ENCODE measurements at places on chromosomes 12 and 14. TPM values are rescaled to one million over a fixed set of nuclear protein-coding genes. Genes with fewer than 3 reads are reported as not detected.

DNA sequence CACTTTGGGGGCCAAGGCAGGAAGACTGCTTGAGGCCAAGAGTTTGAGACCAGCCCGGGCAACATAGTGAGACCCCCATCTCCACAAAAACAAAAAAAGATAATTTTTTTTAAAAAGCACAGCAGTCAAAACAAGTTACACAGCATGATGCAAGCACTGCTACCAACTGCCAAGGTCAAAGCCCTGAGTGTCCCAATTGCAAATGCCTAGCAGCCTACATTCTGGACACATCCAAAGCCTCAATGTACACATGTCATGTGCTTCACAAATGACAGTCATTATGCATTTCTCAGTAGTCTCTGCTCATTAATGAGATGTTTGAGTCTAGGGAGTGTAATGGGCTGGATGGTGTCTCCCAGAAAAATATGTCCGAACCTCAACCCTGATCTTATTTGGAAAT is 113.7 kb upstream of the CCND2 start:
- no peaks in the 10 kb centered on the region for H3K4me1 ChIP-seq
- no peak overlapping the region for H3K4me3 ChIP-seq
- DNase-seq, result no peak

Gene MRPL42
- total RNA-seq, result 41.5 TPM

DNA sequence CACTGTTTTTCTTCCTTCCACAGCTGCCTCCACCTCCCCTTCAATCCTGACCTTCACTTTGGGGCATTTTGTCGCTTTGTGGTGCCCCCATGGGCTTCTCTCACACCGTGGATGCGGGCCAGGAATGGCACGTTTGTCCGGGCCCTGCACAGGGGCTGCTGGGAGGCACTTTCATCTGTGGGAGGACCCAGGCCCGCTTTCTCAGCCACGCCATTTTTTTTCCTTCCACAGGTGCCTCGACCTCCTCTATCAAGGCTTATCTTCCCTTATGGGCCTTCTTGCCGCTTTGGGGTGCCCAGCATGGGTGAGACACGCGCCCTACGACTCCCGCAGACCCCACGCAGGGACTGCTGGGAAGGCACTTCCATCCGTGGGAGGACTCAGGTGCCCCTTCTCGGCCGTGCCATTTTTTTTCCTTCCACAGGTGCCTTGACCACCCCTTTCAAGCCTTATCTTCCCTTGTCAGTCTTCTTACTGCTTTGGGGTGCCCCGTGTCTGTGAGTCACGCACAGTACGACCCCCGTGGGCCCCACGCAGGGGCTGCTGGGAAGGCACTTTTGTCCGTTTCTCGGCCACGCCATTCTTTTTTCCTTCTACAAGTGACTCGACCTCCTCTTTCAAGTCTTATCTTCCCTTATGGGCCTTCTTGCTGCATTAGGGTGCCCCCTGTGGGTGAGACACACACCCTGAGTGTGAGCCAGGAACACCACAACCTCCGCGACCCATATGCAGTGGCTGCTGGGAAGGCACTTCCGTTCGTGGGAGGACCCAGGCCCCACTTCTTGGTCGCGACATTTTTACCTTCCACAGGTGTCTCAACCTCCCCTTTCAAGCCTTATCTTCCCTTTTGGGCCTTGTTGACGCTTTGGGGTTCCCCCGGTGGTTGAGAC is 270.7 kb downstream of the ALG10 start:
- H3K4me3 ChIP-seq, result no peak overlapping the region
- H3K27me3 ChIP-seq, result no peaks in the 10 kb centered on the region
- H3K4me1 ChIP-seq, result no peaks in the 10 kb centered on the region
- H3K27ac ChIP-seq, result no peak overlapping the region
- DNase-seq, result no peak

DNA sequence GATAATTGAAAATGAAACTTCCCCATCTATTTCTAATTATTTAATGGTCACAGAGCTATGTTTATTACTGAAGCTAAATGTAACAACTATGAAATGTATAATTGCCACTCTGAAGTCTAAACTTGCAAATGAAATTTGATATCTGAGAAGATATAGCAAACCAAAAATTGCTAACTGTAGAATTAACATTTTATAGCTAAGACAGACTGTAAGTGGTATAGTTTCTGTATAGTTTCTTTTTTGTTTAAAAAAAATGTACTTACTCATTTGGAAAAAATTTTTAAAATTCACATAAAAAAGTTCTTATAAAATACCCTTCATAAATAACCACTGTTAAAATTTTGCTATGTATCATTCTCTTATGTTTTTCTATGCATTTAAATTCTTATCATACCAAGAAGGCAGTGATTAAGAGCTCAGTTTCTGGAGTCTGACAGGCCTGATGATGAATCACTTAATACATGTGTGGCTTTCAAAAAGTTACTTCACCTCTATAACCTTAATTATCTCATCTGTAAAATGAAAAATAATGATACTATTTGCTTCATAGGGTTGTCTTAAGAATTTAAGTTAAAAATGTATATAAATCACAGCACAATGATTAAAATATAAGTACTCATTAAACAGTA is 214.7 kb upstream of the GARIN2 start:
- no peaks in the 10 kb centered on the region for H3K36me3 ChIP-seq
- peak; percentile 12 for DNase-seq
- H3K27ac ChIP-seq, result no peak overlapping the region
- no peak overlapping the region for H3K4me3 ChIP-seq
- no peaks in the 10 kb centered on the region for H3K4me1 ChIP-seq
- no peaks in the 10 kb centered on the region for H3K27me3 ChIP-seq

GRCh38 chr12:52038447-52038846 is 12.8 kb upstream of the NR4A1 start:
- H3K27me3 ChIP-seq, result no peaks in the 10 kb centered on the region
- H3K36me3 ChIP-seq, result no peaks in the 10 kb centered on the region
- no peak overlapping the region for H3K27ac ChIP-seq

DNA sequence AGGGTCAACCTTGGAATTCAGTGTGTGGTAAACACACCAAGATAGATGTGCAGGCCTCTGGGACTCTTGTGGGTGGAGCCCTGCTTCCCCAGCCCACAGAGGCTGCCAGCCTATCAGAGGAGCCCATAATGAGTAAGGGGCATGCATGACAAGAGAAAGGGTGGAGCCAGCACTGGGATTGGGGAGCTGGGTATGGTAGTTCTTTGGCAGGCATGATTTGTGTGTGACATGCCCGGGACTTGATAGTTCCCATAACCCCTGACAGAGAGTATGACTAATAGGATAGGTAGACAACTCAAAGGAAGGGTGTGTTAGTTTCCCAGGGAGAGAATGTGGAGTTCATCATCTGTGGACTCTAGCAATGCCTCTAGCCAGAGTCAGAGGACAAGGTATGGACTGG is 143.0 kb downstream of the EMP1 start:
- H3K4me1 ChIP-seq, result no peaks in the 10 kb centered on the region
- no peaks in the 10 kb centered on the region for H3K36me3 ChIP-seq
- H3K27ac ChIP-seq, result no peak overlapping the region
- H3K4me3 ChIP-seq, result no peak overlapping the region
- DNase-seq, result no peak
- peaks cover 14% of the 10 kb centered on the region for H3K27me3 ChIP-seq

Gene CCER1
- total RNA-seq, result not detected

GRCh38 chr12:10641735-10642500 is 28.5 kb upstream of the MAGOHB start:
- H3K36me3 ChIP-seq, result no peaks in the 10 kb centered on the region
- H3K27me3 ChIP-seq, result no peaks in the 10 kb centered on the region
- peaks cover 17% of the 10 kb centered on the region for H3K4me1 ChIP-seq
- no peak overlapping the region for H3K4me3 ChIP-seq

DNA sequence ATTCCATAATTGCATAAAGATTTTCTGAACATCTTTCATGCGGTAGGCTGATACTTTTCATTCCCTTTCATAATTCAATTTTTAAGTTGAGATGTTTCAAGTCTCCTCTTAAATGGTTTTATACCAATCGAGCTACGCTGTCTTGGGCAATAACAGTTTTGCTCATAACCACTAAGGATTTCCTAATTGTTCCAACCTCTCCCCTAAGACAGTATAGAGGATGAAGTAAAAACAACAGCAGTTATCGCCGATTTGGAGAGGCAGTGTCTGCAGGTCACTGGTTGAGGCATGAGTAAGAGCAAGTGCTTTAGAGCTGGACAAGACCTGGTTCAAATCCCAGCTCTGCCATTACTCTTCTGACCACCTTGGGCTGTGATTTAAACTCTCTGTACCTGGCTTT is 6.9 kb upstream of the MED13L start:
- H3K36me3 ChIP-seq, result no peaks in the 10 kb centered on the region
- no peaks in the 10 kb centered on the region for H3K27me3 ChIP-seq
- H3K4me1 ChIP-seq, result no peaks in the 10 kb centered on the region
- H3K27ac ChIP-seq, result no peak overlapping the region
- no peak overlapping the region for H3K4me3 ChIP-seq

Gene KRT86
- total RNA-seq, result 0.14 TPM
